Activated gamma-delta T cell treated with Interleukin-2 at 50 U/mL for 16 hours (primary cell): ENCODE measurements at places on chromosomes 5 and 9.

- DNase-seq, result no peak
These were observed 48.8 kb downstream of the KCNIP1 start for GRCh38 chr5:170552621-170553115.

GRCh38 chr9:93118863-93119702 is 15.0 kb downstream of the NINJ1 start:
- DNase-seq, result no peak

- DNase-seq, result no peak
These were observed 21.7 kb downstream of the LPAR1 start for GRCh38 chr9:111016426-111017045.

- DNase-seq, result no peak
These were observed 17.2 kb upstream of the AFAP1L1 start for GRCh38 chr5:149254506-149254905.

DNA sequence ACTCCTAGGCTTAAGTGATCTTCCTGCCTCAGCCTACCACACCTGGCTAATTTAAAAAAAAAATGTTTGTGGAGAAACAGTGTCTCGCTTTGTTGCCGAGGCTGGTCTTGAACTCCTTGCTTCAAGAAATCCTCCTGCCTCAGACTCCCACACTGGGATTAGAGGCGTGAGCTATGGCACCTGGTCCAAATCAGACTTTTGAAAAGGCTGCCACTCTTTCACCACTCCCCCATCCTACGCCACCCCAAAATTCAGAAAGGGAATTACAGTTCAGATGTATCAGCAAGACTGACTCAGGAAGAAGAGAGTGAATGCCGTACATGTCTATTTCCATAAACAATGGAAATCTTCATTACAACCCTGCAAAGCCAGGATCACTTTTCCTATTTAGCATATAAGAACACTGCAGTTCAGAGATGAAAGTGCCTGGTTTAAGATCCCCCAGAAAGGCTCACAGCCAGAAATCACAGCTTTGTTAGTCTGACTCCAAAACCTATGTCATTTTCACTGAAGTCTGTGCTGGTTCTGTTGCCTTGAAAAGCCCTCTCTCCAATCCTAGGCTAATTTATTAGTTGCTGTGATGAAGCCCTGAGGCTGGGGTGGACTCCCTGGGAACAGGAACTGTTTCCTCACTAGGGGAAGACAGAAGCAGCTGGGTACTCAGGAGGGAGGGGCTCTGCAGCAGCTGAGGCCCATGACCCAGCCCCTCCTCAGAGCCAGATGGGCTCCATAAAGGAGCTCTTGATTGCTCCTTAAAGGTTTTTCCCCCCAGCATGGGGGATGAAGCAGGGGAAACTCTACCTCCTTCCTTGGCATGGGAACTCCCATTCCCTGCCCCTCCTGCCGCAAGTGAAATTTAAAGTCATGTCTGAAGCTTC is 3.1 kb downstream of the FBLL1 start:
- no peak for DNase-seq

GRCh38 chr9:34994260-34994899 is 4.8 kb downstream of the DNAJB5 start:
- DNase-seq, result no peak

DNA sequence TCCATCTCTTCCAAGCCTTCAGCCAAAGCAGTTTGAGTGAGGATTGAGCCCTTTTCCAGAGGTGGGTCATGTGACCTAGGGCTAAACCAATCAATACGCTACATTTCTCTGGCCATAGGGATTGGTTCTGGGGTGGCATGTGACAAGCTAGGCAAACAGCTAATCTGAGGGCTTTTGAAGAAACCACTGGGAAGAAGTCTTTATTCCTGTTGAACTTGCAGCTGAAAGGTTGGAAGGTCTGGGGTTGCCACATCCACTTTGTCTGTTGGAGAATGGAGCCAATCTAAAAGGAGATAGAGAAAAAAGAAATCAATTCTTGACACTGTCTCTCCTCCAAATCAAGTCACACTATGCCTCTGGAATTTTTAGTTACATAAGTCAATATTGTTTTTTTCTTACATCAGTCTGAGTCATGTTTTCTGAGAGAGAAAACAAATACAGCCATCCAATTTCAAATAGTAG is 637.8 kb upstream of the WWC1 start:
- DNase-seq, result no peak

GRCh38 chr5:53425687-53426511 is 54.5 kb upstream of the FST start:
- no peak for DNase-seq

- no peak for DNase-seq
These were observed 259.2 kb downstream of the SLCO4C1 start for GRCh38 chr5:102036927-102037326.

GRCh38 chr5:55305345-55305744 is 2.1 kb downstream of the DHX29 start:
- DNase-seq, result no peak

- DNase-seq, result no peak
These were observed at the start of gene PCDHB9 for GRCh38 chr5:141186897-141187512. Gene PCDHB9 (plus strand): TSS chr5:141187161. CDS start chr5:141187319, 158 bp downstream.

- DNase-seq, result no peak
These were observed 3.5 kb upstream of the GADD45G start for GRCh38 chr9:89601306-89601705.

GRCh38 chr9:113572076-113572861 is 108.7 kb downstream of the RGS3 start:
- no peak for DNase-seq

GRCh38 chr9:108722396-108722795 is 133.4 kb downstream of the ACTL7B start:
- no peak for DNase-seq

GRCh38 chr9:88085476-88085875 is 52.8 kb downstream of the SPATA31C2 start:
- no peak for DNase-seq

DNA sequence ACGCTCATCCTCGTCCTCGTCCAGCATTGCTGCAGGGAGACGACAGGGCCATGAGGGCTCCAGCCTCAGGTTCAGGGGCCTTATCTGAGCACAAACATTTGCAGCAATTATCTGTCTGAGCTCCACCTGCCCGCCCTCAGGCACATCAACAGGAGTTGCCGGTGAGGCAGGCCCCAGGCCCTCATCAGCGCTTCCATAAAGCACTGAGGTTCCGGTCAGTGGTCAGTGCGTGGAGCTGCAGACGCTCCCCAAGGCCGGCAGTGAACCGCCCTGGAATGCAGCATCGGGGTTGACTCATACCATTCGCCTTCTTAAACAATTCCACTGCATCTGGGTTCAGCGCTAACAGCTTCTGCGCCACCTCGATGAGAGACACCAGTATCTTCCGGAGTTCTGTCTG is 15.2 kb downstream of the UBAC1 start:
- no peak for DNase-seq

DNA sequence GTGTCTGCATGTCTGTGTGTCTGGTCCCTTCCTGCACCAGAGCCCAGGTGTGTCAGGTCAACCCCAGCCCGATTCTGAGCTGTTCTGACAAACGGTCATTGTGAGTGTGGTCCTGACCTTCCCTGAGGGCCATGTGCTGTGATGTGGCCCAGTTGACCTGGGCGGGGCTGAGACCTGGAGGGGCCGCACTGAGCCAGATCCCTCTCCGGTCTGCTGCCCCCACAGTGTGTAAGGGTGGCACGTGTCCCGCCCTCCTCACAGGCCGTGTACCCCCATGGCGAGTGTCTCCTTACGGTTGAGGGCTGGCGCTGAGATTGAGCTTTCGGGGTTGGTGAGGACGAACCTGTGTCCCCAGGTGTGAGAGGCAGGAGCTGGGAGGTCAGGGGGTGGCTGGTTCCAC is 136.5 kb downstream of the MRPL36 start:
- no peak for DNase-seq

DNA sequence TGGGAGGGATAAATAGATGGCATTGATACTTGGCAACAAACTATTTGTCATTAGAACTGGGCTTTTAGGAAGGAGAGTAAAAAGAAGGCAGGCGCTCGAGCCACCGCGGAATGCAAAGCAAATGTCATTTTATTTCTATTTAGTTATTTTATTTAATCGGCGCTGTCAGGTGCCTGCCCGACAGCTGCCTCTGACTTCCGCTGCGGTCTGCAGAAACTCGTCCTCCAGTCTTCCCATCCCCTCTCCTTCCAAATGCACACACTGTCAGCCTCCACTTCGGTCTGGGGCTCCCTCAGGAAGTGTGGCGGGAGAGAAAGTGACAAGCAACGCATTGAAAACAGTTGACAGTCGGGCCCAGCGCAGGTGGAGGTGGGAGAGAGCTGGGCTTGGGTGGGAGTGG is 29.3 kb downstream of the ASS1 start:
- DNase-seq, result no peak
